ENCODE measurements at places on chromosomes 2 and 18. TPM values are rescaled to one million over a fixed set of nuclear protein-coding genes. Genes with fewer than 3 reads are reported as not detected.

FOXD4L1 gene
- total RNA-seq, result 0.19 TPM

LOXL3 gene
- 158 TPM for total RNA-seq

PRKAG3 gene
- not detected for total RNA-seq

AQP12B gene
- total RNA-seq, result not detected

RFTN2 gene
- 2.3 TPM for total RNA-seq

CD207 gene
- total RNA-seq, result 0.11 TPM

EGR4 gene
- 0.05 TPM for total RNA-seq

Data from A375 (cell line).